ENCODE measurements at places on chromosomes 1 and 21.
A peak's percentile ranks its signal among the peaks of the same experiment; 100 is the strongest.

DNA sequence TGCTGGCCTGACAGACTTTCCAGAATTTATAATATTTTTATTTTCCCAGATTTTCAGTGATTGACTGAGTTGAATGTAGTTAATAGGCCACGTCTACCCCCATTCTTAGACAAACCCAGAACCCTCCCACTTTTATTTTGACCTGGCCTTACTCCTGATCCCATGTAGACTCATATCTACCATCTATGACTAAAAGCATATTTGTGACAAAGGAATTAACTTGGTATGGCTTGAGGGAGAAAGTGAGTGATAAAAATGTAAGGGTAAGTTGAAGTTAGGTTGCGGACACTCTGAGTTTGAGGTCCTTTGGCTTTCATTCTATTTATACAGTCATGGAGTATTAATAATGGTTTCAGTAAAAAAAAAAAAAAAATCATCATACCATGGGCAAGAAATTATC, 168.4 kb downstream of the KCNK2 start:
- no peak for DNase-seq

GRCh38 chr1:44776730-44777068, 1.4 kb downstream of the RPS8 start:
- no peak for DNase-seq

- no peak for DNase-seq
Observed at GRCh38 chr1:232471250-232471649, 158.7 kb downstream of the SIPA1L2 start.

DNA sequence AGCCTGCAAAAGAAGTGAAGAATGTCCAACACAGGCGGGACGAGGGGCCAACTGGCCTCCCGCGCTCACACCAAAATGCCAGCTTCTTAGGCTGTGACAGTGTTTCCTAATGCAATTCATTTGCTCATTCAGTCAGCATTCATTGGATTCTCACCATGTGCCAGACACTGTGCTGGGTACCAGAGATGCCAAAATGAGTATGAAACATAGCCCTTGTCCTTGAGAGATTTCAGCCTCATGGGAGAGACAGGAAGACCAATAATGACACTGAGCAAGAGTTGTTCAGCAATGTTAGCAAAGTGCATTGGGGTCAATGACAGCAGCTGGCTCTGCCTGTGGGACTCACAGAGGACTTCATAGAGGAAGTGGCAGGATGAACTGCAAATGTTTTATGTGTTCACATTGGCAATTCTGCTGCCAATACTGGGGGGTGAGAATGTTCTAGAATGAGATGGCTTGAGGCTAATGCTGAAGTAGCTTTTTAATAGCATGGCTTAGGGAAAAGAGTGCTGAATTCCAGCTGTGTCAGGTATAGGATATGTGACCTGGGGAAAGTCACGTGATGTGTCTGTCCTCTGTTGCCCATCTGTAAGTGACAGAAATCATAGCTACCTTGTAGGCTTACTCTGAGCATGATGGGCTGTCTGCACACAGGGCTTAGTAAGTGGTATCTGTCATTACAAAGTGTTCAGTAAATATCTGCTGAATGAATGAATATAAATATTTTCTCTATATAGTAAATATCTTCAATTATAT, 58.3 kb upstream of the KIF26B start:
- DNase-seq = no peak

GRCh38 chr1:44924835-44925464, 61.4 kb downstream of the EIF2B3 start:
- DNase-seq = peak; percentile 27

DNA sequence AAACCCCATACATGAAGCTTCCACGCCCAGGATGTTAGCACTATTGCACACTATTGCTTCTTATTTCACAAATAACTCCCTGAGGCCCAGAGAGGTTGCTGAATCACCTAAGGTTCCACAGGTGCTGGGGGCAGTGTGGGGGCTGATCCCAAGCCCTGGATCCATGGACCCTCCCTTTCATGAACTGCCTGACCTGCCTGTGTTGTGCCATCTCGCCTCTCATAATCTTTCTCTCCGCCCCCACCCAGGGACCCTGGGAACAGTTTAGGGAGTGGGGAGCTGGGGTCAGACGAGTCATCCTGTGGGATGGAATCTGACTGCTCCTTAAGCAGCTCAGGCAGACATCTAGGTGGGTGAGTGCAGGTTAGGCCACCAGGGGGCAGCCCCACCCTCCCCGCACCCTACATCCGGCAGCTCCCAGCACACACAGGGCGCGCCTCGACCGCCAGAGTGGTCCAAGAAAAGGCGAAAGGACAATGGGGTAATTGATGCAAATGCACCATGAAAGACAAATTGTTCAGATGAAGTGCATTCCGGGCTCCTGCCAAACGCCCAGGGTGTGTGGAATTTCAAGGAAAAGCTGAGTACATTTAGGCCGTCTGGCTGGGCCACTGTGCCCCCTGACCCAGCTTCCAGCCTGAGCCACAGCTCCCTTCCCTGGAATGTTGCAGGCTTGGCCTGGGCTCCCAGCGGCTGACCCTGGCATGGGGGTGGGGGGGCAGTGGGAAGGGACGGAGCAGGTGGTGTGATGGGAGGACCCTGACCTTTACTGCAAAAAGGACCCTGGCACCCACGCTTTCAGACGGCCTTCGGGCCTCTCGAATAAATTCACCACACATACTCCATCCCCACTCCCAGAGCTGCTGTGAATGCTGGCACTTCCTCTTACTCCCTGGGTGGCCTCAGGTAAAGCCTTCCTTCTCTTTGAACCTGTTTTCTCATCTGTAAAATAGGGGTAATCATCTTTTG, 20.8 kb downstream of the PHLDA3 start:
- DNase-seq = peak; percentile 58

DNA sequence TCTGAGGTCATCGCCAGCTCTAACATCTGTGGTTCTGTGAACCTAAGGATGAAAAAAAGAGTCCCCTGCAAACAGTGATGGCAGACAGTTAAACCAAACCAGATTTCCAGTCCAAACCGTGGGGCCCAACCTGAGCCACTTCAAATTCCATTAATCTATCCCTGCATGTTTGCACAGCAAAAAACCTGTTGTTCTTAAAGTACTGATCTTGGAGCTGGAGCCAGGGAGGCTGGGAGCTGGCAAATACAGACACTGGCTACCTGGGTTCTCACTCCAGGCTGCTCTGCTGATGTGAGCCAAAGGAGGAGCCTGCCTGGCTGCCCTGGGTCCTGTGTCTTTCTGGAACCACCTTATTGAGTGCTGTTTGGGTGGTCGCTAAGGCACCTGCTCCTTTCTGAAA, 16.4 kb downstream of the LDLRAD1 start:
- peak; percentile 56 for DNase-seq

- DNase-seq = no peak
Observed at GRCh38 chr1:232218955-232219865, 410.7 kb downstream of the SIPA1L2 start.

DNA sequence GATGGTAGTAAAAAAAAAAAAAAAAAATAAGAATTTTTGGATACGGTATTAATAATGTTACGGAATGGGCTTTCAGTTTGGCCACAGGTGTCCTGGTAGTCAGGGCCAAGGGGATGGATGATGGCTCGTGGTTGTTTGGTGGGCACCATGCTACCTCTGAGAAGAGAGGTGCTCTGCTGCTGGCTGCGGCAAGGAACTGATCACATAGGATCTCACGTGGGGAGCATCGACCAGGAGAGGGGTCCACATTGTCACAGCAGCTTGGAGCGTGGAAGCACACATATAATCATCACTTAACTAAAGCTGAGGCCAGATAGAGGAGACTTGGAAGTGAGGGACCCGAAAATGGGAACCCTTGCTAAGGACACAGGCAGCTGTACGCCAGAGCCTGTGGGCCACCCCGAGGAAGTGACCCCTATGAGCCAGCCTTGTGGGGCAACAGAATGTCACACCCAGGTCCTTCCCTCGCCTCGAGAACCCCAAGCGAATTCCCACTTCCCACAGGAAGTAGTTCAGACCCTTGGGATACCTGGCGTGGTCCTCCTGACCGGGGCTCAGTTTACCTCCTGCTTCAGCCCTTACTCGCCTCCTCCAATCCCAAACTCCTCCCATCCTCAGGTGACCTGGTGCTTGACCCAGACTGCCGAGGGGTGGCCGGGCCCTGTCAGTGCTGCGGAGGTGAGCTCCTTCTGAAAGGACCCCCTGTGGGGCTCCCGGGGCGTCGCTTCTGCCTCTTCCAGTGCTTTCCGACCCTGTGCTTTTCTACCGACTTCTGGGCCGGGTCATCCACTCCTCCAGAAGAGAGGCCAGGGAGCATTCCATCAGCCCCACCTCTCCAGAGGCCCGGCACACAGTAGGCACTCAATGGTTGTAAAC, 222.0 kb downstream of the CAMTA1 start:
- DNase-seq = no peak

- DNase-seq = no peak
Observed at GRCh38 chr1:67352211-67352610, 44.5 kb downstream of the IL12RB2 start.

DNA sequence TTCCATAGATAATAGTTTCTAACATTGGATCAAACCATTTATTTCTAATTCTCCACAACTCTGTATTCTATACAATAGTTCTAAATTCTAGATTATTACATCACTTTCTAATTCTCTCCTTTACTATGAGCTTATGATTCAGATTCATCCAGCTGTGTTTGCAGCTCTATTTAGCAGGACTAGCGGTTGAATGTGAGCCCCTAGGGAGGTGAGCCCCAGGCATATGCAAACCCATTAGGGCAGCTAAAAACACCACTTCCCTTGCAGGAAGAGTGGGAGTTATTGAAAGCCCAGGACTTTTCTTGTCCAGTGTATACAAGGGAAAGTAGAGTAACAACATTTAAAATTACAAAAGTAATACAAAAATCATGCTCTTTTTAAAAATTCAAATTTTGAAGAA, 56.9 kb downstream of the KRTAP19-8 start:
- DNase-seq = no peak

GRCh38 chr1:170354690-170355089, 177.3 kb upstream of the GORAB start:
- DNase-seq = no peak

DNA sequence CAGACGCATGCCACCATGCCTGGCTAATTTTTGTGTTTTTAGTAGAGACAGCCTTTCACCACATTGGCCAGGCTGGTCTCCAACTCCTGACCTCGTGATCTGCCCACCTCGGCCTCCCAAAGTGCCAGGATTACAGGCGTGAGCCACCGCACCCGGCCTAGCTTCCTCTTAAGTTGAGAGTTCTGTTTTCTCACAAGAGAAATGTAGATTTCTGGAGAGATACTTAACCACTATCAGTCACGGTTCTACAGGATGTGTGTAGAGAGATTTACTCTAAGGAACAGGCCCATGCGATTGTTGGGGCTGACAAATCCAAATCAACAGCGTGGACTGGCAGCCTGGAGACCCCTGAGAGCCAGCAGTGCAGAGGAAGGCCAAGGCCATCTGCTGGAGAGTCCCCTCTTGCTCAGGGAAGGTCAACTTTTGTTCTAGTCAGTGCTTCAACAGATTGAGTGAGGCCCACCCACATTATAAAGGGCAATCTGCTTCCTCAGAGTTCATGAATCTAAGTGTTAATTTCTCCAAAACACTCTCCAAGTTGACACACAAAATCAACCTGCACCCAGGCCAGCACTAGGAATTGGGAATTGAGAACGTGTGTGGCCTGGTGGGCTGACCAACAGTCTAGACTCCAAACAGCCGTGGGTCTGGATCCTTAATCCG, 38.7 kb downstream of the CHAF1B start:
- no peak for DNase-seq

- no peak for DNase-seq
Observed at GRCh38 chr1:161718559-161719324, 2.6 kb upstream of the FCRLB start.

DNA sequence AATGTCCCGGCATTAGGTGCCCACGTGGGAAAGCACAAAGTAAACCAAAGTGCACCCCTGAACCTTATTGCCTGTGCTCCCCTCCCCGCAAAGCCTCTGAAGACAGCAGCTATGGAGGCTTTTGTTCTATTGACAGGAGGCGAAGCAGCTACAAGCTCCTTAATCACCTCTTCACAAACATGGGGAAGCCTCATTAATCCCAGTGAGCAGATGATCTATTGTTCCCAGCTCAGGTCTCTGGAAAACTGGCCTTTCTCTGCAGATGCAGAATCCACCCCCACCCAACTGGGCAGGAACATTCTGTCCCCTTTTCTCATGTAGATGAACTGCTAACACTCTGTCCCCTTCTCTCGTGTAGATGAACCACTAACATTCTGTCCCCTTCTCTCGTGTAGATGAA, 190.5 kb upstream of the CSF3R start:
- no peak for DNase-seq

DNA sequence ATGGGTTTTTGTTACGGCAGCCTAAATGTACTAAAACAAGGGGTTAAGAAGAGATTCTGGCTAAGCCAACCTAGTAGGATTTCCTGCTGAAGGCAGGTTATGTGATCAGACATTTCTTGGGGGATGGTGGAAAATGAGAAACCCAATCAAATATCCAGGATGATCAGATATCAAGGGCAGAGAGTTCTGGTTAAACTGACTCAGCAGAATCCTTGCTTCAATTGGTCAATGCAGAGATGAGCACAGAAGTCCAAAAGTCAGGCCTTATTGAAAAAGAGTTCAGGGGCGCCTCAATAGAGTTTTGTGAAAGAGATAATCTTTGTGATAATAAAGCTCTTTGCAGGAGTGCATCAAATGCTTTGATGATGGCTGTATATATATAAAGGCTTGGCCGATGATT, 237.1 kb downstream of the AMY1C start:
- DNase-seq = no peak

Data from SHP77 (cell line).